Epithelial cell of prostate (primary cell): ENCODE measurements at places on chromosomes 13 and 19.

- no peak for DNase-seq
These were observed 7.2 kb upstream of the RHPN2 start for GRCh38 chr19:33071887-33072286.

- no peak for DNase-seq
These were observed 2.2 kb downstream of the MZF1 start for GRCh38 chr19:58570770-58571574.

DNA sequence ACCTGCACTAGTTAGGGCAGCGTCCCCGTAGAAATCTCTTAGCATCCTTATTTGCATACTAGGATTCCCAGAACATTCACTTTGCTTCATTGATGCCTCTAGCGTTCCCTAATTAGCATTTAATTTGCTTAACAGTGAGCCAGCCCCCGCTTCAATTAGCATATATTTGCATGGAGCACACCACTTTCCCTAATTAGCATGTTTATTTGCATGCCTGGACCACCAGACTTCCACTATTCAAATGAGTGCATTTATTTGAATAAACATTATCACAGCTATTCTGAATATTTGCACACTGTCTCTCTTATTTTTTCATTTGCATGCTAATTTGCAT lies 69.6 kb downstream of the RYR1 start:
- no peak for DNase-seq

DNA sequence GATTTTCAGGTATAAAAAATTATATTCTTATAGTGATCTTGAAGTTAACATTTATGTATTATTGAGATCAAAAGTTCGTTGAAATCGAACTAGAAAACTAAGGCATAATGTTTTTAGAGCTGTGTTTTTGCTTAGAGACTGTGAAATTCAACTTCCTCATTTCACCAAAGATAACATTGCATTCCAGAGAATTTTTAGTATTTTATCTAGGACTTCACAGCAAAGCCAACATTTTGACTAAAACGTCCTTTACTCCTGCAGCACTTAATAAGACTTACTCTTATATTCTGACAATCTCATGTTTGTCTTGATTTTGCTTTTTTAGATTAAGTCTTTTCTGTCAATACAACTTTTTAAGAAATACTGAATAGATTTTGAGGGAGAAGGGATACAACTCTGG lies 4.7 kb downstream of the KCTD4 start:
- DNase-seq: no peak

GRCh38 chr13:46896341-46897137 lies at the start of gene HTR2A:
HTR2A (minus strand) TSS chr13:46897053; CDS start chr13:46895906, 1,147 bp downstream.
- no peak for DNase-seq
